ENCODE measurements at places on chromosomes 3 and 15.

GRCh38 chr3:177516158-177517011 is 319.1 kb upstream of the TBL1XR1 start:
- DNase-seq = no peak

GRCh38 chr3:29215948-29216347 is 64.9 kb upstream of the RBMS3 start:
- no peak for DNase-seq

- DNase-seq = no peak
These were observed 371.6 kb upstream of the ZNF385D start for GRCh38 chr3:22122567-22122966.

- no peak for DNase-seq
These were observed 52.3 kb downstream of the CCNL1 start for GRCh38 chr3:157107644-157108133.

DNA sequence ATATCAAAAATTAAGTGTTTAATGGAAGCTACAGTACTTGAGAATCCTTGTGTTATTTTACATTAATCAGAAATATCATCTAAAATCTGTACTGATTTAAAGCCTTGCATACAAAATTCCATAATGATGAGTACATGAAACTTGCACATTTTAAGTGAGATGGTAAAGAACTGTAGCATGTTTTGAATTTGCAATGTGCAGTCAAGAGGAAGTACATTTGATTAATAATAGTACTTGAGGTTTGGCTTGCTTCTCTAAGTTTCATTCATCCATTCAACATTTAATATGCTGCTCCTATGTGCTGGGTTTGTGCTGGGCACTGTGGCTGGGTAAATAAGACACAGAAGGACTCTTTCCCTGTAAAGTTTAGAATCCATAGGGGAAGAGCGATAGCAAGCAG is 332.3 kb downstream of the CNTN3 start:
- no peak for DNase-seq

- DNase-seq = no peak
These were observed 111.9 kb downstream of the OXSM start for GRCh38 chr3:25901796-25902195.

DNA sequence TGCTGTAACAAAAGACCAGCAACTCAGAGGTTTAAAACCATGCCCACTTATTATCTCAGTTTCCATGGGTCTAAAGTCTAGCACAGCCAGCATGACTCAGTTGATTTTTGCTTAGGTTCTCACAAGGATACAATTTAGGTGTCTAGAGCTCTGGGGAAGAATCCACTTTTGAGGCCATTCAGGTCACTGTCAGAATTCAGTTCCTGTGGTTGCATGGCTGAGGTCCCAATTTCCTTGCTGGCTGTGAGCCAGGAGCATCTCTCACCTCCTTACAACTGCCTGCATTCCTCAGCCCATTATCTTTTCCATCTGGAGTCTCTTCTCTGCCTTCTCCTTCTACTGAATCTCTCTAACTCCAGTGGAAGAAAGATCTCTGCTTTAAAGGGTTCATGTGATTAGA is 240.5 kb upstream of the CFAP20DC start:
- DNase-seq = no peak

DNA sequence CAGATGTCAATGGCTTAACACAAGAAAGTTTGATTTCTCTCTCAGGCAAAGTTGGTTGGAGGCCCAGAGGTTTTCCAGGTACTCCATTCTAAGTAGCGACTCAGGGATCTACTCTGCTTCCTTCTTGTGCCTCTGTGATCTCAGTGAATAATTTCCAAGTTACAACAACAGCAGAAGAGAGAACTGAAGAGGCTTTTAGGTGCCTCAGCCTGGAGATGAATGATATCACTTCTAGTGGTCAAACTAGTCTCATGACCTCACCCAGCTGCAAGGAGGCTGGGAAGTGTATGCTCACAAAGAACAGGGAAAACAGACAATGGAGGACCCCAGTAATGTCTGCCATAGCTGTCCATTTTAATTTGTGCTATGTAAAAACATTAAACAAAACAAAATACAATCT is 4.6 kb upstream of the PRICKLE2 start:
- DNase-seq = no peak

DNA sequence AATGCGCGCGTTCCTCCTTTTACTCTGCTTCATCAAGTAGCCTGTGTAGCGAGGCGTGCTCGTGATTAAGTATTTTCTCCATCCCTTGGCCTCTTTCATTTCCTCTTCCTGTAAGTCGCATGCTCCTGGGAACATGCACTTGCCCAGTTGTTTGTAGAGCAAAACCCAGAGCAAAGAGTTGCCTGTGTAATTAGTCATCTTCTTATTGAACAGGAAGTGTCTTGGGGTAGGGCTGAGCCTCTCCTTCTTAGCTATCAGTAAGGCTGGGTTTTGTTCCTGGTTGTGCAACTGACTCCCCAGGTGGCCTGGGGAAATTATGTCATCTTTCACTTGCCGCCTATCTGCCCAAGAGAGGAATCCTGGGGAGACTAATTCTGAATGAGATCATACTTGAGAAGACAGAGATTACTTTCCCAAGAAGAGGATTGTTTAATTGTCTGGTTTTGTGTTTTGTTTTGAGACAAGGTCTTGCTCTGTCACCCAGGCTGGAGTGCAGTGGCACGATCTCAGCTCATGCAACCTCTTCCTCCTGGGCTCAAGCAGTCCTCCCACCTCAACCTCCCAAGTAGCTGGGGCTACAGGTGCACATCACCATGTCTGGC is 14.9 kb downstream of the LIPH start:
- no peak for DNase-seq

DNA sequence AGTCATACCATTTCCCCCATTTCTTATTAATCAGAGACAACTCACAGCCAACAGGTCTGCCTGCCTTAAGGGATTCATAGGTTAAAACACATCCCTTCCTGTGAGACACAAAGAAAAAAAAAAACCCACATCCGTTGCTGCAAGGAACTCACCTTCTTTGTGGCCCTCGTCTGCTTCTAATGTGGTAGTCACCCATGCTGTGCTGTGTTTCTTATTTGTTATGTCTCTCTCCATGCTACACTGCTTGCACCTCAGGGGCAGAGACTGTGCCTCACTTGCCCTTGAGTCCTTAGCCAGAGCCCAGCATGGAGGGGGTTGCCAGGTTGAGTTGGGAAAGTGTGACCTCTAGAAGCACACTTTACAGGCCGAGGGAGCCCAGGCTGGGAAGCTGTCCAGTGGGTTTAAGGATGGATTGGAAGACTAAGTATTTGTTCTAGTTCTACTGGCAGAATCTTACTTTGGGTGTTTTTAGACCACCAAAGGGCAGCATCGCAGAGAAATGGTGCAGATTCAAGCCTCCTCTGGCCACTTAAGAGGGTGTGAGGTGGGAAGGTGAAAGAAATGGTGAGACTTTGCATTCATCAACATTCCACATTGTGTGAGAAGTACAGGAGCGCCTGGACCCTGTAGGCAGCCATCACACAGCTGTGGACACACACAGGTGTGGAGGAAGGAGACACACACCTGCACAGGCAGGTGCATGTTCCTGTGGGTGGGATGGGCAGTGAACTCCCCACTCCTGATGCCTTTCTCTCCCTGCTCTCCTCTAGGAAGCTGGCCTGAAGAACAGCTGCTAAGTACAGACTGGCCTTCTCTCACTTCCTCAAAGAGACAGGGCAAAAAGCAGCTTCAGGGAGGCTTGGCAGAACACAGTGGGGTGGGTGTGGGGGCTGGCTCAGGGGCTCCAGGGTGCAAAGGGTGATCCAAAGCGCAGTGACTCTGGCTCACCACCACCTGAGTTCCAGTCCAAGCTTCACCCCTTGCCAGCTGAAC is 48.8 kb downstream of the GLB1 start:
- peak; percentile 50 for DNase-seq

DNA sequence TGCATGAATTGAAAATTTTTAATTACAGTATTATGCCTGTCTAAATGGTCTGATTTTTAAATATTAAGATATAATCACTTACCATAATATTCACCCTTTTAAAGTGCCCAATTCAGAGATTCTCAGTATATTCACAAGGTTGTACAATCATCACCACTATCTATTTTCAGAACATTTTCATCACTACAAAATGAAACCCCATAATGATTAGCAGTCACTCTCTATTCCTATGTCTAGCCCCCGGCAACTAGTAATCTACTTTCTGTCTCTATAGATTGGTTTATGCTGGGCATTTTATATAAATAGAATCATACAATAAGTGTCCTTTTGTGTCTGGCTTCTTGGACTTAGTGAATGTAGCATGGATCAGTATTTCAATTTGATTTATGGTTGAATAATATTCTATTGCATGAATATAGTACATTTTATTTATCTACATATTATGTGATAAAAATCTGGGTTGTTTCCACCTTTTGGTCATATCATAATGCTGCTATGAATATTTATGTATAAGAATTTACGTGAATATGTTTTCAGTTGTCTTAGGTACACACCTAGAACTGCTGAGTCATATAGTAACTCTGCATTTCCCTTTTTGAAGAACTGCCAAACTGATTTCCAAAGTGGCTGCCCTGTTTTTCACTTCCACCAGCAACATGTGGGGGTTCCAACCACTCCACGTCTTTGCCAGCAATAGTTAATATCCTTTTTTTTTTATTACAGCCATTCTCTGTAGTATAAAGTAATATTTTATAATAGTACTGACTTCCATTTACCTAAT is 485.7 kb upstream of the ZNF385D start:
- DNase-seq = no peak

- DNase-seq = no peak
These were observed 71.6 kb upstream of the ACP3 start for GRCh38 chr3:132245552-132246142.

DNA sequence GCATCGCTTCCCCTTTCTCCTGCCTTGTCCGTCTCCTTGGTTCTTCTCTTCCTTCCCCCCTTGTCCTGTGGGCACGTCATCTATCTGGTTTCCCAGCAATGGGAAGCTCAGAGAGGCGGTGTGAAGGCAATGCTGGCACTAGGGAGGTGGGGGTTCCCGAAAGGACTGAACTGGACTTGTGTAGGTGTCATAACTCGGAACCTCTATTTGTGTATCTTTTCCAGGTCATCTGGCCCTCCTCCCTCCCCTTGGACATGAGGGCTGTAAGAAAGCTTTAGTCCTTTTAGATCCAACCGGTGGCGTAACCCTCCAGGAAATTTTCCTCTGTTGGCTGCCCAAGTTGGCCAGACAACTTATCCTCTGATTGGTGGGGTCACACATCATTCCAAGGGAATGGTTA is 231.5 kb upstream of the TLE3 start:
- no peak for DNase-seq

DNA sequence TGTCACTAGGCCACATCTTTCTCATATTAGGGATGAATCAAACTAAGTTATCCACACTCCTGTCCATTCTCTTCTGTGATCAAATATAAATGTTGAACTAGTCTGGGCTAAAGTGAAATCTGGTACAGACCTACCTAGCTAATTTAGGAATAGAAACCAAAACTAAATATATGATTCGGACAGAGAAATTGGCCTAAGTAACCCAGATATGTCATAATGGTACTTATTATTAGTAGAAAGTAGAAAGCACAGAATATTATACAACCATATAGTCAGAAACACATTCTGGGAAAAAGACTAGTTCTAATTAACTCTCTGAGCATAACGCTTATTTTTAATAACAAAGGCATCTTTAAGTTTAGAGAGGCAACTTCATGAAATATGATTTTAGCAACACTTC is 389.0 kb downstream of the LSAMP start:
- no peak for DNase-seq

DNA sequence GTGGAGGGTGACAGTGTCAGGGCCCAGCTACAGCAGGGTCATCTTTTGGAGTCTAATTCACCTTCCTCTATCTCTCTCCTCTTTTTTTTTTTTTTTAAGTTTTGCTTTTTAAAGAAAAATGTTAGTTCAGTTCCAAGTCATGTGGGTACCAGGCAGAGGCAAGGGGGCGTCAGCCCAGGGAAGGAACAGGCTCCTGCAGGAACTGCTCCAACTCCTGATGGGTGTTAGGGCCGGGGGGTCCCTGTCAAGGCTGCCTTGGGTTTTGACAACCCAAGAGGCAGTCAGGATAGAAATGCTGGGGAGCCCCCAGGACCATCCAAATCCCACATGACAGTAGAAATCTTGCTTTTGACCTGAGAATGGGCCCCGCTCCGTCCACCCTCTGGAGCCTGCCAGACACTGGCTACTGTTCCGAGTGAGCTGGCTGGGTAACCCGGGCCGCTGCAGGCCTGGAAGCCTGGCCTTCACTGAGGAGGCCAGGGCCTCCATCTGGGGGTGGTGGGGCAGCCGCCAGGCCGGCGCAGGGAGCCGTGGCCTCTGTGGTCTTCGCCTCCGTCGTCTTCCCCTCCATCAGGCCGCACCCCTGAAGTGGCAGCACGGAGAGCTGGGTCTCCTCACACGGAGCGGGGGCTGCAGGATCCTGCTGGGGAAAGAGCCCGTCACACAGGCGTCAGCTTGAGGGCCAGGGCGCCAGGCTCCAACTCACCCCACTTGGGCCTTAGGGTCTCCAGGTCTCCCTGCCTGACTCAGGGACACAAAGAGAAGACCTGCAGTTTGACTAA is 24.2 kb downstream of the RNU5B-1 start:
- no peak for DNase-seq

DNA sequence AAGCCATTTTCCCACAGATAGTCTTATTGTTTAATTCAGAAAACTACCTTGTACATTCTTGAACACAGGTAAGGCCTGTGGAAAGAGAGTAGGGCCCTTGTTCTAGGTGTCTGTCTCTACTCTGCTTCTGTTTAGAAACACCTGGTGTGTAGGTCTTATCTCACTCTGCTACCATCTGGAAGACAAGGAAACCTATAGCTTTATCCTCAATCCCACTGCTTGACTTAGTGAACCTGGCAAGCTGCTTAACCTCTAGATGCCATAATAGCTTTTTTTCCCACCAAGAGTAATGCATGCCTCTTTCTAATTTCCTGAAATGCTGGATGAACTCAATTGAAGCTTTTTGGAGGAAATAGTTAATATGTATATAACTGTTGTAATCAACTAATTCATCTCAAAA is 82.6 kb upstream of the RAP2B start:
- no peak for DNase-seq

Measured in T-cell (primary cell).